ENCODE measurements at places on chromosomes 16 and 17. TPM values are rescaled to one million over a fixed set of nuclear protein-coding genes. Genes with fewer than 3 reads are reported as not detected.

Gene TEKT5
- 0.25 TPM for total RNA-seq

Gene CLEC19A
- total RNA-seq = not detected

Gene STX1B
- total RNA-seq = 14.1 TPM

Gene SDK2
- total RNA-seq = 31.2 TPM

Gene RASD1
- 8.3 TPM for total RNA-seq

Gene TMIGD1
- not detected for total RNA-seq

Gene ANKFY1
- 78.1 TPM for total RNA-seq

Gene FBRS
- total RNA-seq = 63.6 TPM

Gene PIK3R6
- total RNA-seq = not detected

Gene MPP3
- total RNA-seq = 13.8 TPM

Gene C16orf96
- total RNA-seq = 0.30 TPM

Gene ACAP1
- total RNA-seq = 1.3 TPM

Gene MMP2
- total RNA-seq = 153 TPM

GRCh38 chr16:85646358-85646907 lies 33.3 kb downstream of the GSE1 start:
- no peak overlapping the region for H3K27ac ChIP-seq
- peaks cover 2% of the 10 kb centered on the region for H3K27me3 ChIP-seq
- no peak for DNase-seq
- peaks cover 6% of the 10 kb centered on the region for H3K4me1 ChIP-seq

- H3K27me3 ChIP-seq = no peaks in the 10 kb centered on the region
- H3K4me3 ChIP-seq = no peak overlapping the region
- no peaks in the 10 kb centered on the region for H3K36me3 ChIP-seq
- DNase-seq = no peak
Observed at GRCh38 chr17:64340557-64340956, 50.1 kb downstream of the PECAM1 start.

GRCh38 chr16:2853531-2854073 lies 4.4 kb downstream of the PRSS22 start:
- no peak for DNase-seq
- peaks cover 45% of the 10 kb centered on the region for H3K27me3 ChIP-seq
- H3K4me3 ChIP-seq = no peak overlapping the region
- no peaks in the 10 kb centered on the region for H3K36me3 ChIP-seq

DNA sequence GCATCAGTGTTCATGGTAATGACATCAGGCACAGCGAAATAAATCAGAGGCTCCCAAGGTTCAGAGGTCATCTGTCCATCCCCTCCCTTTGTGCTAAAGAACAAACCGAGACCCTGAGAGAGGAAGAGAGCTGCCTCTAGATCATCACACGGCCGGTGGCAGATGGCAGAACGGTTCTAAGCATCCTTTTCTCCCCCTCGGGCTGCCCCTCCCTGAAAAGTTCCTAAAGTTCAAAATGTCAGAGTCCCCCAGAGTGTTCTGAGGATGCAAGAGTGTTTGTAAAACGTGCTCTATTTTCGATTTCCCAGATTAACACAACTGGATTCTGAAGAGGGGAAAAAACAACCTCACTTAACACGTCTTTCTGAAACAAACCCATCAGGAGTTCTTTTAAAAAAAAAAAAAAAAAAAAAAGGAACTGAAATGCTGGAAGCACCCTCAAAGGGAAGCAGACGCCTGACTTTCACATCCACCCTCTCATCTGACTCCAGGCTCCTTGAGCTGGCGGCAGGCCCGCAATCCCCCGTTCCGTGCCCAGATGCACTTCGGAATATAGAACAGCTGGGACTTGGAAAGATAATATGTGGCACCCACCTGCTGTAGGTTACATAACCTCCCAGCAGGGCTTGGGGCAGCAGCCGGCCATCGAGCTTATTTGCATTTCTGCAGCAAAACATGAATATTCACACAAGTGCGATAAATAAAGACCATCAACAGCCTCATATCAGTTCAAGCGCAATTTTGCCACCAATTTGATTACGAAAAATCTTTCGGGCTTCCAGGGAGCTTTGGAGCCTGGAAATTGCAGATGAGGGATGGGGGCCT lies 115.5 kb upstream of the SMURF2 start:
- no peak overlapping the region for H3K27ac ChIP-seq
- no peaks in the 10 kb centered on the region for H3K36me3 ChIP-seq
- H3K4me1 ChIP-seq = peaks cover 11% of the 10 kb centered on the region
- peak overlapping the region; percentile 83 for H3K4me3 ChIP-seq

- H3K36me3 ChIP-seq = no peaks in the 10 kb centered on the region
- H3K4me1 ChIP-seq = no peaks in the 10 kb centered on the region
- no peak for DNase-seq
- no peak overlapping the region for H3K27ac ChIP-seq
- no peak overlapping the region for H3K4me3 ChIP-seq
Observed at GRCh38 chr17:48471817-48472410, 41.9 kb upstream of the SKAP1 start.

DNA sequence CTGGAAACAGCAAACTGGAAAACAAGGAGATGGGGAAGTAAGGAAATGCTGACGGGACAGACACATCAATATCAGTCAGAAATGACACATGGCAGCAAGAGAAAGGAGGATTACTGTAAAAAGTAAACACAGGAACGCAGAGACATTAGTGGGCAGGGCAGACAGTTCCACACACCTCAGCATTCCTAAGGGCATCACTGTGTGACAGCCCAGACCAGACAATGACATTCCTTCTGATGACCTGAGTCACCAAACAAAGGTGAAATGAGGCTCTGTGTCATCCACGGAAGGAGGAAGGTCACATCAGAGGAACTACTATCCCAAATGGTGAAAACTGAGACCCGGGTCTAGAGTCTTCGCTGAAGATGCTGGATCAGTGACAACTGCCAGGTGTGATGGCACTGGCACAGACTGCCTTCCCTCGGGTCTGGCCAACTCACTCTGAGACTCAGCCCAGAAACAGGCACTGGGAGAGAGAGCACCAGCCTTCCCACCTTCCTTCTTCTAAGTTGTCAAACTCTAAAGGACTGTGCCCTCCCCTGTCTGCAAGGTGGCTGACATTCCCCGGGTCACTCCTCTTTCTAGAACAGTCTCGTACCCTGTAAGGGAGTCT lies 36.7 kb downstream of the TK2 start:
- no peaks in the 10 kb centered on the region for H3K27me3 ChIP-seq
- H3K4me1 ChIP-seq = peaks cover 58% of the 10 kb centered on the region
- peaks cover 7% of the 10 kb centered on the region for H3K36me3 ChIP-seq
- no peak for DNase-seq
- peak overlapping the region; percentile 0 for H3K27ac ChIP-seq

DNA sequence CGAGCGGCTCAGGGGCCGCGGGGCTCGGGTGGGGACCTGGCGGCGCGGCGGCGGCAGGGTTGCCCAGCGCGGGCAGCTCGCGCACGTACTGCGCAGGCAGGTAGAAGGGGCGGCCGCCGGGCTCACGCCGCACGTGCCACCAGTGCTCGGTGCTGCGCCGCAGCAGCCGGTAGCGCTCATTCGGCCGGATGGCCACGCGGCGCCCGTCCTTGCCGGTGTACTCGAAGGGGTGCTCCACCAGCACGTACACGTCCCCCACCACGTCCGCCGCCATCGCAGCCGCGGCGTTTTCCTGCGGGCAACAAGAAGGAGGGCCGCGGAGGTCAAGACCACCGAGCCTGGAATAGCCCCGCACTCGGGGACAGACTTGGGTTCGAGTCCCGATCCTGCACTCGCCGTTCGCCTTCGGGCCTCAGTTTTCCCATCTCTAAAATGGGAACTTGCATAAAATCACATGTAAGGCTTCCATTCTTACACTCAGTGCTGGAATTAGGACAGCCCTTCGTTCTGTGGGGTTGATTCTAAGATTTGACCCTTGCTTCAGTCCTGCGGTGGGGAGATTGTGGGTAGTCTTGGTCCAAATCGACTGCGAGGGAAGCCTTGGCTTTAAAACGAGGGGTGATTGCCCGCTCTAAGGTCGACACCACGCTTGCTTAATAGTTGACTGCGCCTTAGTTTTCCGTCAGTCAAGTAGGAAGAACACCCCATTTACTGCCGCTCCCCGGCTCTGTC lies 2.5 kb downstream of the ARHGAP27 start:
- H3K4me3 ChIP-seq = peak overlapping the region; percentile 15
- no peaks in the 10 kb centered on the region for H3K36me3 ChIP-seq
- no peak for DNase-seq
- H3K4me1 ChIP-seq = peaks cover 18% of the 10 kb centered on the region

DNA sequence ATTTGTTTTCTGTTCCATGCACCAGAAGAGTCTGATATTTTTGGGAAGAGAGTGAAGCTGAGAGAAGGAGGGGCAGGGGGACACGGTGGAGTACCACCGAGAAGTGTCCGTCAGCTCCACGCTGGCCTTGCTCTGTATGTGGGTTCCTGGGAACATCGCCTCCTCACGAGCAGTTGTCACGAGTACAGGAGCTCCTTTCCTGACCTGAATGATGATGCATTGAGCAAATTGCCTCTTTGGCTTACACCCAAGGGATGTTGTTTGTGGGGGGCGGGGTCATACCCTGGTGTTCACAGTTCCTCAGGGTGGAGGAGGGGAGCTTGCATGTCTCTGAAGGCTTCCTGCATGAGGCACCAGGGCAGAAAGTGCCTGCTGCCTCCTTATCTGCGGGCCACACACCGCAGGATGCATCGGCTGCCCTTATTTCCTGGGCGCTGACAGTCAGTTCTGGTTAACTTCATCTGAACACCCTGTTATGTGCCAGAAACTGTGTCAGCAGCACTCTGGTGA lies 36.2 kb downstream of the RGS9 start:
- no peak for DNase-seq
- H3K27ac ChIP-seq = no peak overlapping the region
- H3K27me3 ChIP-seq = no peaks in the 10 kb centered on the region
- H3K4me1 ChIP-seq = peaks cover 7% of the 10 kb centered on the region
- no peaks in the 10 kb centered on the region for H3K36me3 ChIP-seq

- H3K36me3 ChIP-seq = no peaks in the 10 kb centered on the region
- no peak overlapping the region for H3K27ac ChIP-seq
- no peaks in the 10 kb centered on the region for H3K4me1 ChIP-seq
- H3K4me3 ChIP-seq = no peak overlapping the region
- H3K27me3 ChIP-seq = no peaks in the 10 kb centered on the region
- DNase-seq = no peak
Observed at GRCh38 chr16:88979353-88980015, 2.5 kb upstream of the CBFA2T3 start.

DNA sequence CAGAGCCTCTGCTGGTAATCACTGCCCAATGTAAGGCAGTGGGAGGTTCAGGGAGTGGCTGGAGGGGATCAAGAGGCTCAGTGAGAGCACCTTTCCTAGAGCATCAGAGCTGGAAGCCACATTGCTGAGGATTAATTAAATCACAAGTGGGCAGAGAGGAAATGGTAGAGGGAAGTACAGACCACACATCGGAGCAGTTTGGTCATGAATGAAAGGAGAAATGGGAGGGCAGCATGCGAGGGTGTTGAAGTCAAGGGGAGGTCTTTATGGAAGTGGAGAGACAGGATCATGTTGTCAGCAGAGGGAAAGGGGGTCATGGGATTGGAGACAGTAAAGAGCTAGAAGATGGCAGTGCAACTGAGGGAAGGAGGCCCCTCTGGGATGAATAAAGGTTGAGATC lies 2.3 kb downstream of the CCL17 start:
- no peak for DNase-seq
- no peaks in the 10 kb centered on the region for H3K36me3 ChIP-seq
- H3K27ac ChIP-seq = no peak overlapping the region
- H3K4me1 ChIP-seq = peaks cover 10% of the 10 kb centered on the region
- H3K27me3 ChIP-seq = peaks cover 16% of the 10 kb centered on the region

- H3K27ac ChIP-seq = no peak overlapping the region
- H3K27me3 ChIP-seq = peaks cover 20% of the 10 kb centered on the region
- peaks cover 18% of the 10 kb centered on the region for H3K4me1 ChIP-seq
- no peak for DNase-seq
Observed at GRCh38 chr17:42670789-42671657, 5.8 kb downstream of the PLEKHH3 start.

DNA sequence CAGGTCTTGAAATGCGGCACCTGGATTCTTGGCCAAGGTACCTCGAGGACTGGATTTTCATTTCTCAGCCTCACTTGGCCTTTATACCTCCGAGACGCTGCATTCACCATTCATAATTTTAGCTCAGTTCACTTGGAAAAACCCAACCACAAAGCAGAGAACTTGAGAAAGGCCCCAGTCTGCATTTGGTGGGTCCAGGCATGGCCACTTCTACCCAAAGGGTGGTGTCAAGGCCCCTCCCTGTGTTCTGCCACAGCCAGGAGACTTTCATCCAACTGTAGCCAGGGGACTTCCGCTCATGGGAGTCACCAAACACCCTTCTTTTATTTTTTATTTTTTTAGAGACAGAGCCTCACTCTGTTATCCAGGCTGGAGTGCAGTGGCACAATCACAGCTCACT lies 14.7 kb upstream of the TVP23A start:
- no peak overlapping the region for H3K4me3 ChIP-seq
- no peaks in the 10 kb centered on the region for H3K4me1 ChIP-seq
- H3K27me3 ChIP-seq = peaks cover 18% of the 10 kb centered on the region
- no peak for DNase-seq
- no peaks in the 10 kb centered on the region for H3K36me3 ChIP-seq
- no peak overlapping the region for H3K27ac ChIP-seq

DNA sequence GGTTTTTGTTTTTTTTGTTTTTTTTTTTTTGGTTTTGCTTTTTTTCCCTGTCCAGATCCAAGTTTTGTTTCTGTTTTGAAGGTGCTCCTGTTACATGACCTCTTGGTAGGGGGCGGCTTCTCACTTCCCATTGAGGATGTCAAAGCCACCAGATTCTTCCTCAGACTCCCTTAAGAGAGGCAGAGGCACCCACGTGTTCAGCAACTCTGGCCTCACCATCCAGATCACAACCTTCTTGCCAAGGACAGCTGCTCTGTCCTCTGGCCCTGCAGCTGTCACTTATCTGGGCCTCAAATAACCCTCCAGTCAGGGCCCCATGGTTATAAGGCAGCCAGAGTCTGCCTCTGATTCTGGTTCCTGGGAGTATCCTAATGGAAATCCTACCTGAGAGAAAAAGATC lies 208.5 kb downstream of the STX8 start:
- H3K36me3 ChIP-seq = no peaks in the 10 kb centered on the region
- H3K4me1 ChIP-seq = peaks cover 49% of the 10 kb centered on the region

- DNase-seq = no peak
- H3K27me3 ChIP-seq = peaks cover 6% of the 10 kb centered on the region
- H3K4me1 ChIP-seq = no peaks in the 10 kb centered on the region
- no peaks in the 10 kb centered on the region for H3K36me3 ChIP-seq
- no peak overlapping the region for H3K27ac ChIP-seq
Observed at GRCh38 chr16:87053016-87053982, 263.9 kb downstream of the C16orf95 start.

GRCh38 chr16:90018652-90019542 lies at the start of gene DBNDD1:
Gene DBNDD1, minus strand, starts transcription at chr16:90019456. Its CDS starts 115 bp downstream, at chr16:90019341.
- no peaks in the 10 kb centered on the region for H3K36me3 ChIP-seq
- peaks cover 22% of the 10 kb centered on the region for H3K4me1 ChIP-seq
- peaks cover 46% of the 10 kb centered on the region for H3K27me3 ChIP-seq
- peak within 1 kb of the TSS; percentile 82 for H3K4me3 ChIP-seq
- H3K27ac ChIP-seq = no peak within 1 kb of the TSS
